ENCODE measurements at places on chromosomes 1 and 21.

DNA sequence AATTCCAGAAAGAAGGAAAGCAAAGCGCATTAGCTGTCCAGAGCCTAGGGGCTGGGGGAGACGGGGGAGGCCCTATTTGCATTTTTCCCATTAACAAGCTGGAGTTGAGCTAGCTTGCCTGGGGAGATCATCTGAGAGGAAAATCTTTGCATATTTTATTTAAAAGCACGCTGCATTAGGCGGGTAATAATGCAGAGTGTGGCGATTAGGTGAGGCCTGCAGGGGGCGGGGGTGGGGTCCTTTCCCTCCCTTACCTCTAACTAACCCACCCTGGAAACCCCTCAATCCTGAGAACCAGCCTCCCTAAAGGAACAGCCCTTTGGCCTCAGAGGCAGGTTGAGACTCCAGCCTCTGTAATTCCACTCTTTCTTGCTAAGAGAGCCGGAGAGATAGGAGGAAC lies 16.2 kb downstream of the C1orf216 start:
- DNase-seq, result no peak

- no peak for DNase-seq
Measured at GRCh38 chr1:117892512-117892911, 36.9 kb downstream of the GDAP2 start.

- no peak for DNase-seq
Measured at GRCh38 chr21:38326899-38327298, 70.1 kb downstream of the KCNJ15 start.

GRCh38 chr1:3336641-3337630 lies 117.5 kb upstream of the ARHGEF16 start:
- no peak for DNase-seq

GRCh38 chr1:206931709-206932108 lies 10.0 kb upstream of the FCMR start:
- DNase-seq, result no peak

Data from activated CD8-positive, alpha-beta memory T cell treated with anti-CD3 and anti-CD28 coated beads, Interleukin-2, amount 50 U/mL, for 4 hours (primary cell).